ENCODE measurements at places on chromosomes 2 and 18.

DNA sequence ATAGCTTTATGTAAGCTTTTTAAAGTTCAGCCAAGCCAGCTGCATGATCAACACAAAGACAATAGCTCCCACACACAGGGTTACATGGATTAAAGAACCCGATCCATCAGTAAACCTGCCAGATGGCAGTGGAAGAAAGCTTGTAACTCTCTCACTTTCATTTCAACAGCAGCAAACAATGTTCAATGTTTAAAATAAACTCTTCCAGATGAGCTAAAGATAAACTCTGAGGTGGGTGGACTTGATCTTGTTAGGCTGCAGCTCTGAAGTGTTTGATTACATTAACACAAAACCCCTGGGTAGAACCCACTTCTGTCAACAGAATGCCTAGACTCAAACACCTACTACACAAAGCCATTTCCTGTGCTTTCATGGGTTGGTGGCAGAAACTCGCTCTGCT lies 13.9 kb downstream of the RDH14 start:
- DNase-seq, result no peak

DNA sequence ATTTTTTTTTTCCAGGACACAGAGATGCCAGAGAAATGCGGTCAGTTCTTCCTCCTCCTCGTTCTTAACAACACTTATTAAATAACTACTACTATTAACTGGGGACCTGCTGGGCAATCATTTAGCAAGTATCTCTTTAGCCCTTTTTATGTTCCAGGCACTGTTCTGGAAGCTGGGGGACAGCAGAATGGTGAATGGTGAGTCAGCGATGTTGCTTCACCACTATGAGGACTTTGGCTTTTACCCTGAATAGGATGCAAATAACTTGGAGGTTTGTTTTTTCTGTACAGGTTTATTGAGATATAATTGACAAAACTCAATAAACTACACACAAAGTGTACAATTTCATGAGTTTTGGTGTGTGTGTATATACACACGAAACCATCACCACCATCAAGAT lies 179.9 kb upstream of the MSH6 start:
- no peak for DNase-seq

DNA sequence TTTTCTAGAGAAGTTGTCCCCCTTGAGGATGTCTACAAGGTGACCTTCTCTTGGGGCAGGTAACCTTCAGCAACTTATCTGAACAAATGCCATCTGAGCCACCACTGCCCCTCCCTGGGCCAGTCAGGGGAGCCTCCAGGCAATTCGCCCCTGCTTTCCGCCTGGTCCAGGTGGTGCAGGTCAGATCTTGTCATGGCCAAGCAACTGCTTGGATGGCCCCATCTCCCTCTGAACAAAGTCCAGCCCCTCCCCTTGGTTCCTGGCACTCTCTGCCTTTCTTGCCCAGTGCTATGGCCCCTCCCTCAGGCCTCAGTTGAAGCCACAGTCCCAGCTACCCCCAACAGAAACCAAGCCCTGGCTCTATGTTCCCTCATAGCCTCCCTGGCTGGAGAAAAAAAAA lies 138.7 kb downstream of the ALPK2 start:
- no peak for DNase-seq

GRCh38 chr2:64457524-64457923 lies 3.6 kb downstream of the LGALSL start:
- no peak for DNase-seq

DNA sequence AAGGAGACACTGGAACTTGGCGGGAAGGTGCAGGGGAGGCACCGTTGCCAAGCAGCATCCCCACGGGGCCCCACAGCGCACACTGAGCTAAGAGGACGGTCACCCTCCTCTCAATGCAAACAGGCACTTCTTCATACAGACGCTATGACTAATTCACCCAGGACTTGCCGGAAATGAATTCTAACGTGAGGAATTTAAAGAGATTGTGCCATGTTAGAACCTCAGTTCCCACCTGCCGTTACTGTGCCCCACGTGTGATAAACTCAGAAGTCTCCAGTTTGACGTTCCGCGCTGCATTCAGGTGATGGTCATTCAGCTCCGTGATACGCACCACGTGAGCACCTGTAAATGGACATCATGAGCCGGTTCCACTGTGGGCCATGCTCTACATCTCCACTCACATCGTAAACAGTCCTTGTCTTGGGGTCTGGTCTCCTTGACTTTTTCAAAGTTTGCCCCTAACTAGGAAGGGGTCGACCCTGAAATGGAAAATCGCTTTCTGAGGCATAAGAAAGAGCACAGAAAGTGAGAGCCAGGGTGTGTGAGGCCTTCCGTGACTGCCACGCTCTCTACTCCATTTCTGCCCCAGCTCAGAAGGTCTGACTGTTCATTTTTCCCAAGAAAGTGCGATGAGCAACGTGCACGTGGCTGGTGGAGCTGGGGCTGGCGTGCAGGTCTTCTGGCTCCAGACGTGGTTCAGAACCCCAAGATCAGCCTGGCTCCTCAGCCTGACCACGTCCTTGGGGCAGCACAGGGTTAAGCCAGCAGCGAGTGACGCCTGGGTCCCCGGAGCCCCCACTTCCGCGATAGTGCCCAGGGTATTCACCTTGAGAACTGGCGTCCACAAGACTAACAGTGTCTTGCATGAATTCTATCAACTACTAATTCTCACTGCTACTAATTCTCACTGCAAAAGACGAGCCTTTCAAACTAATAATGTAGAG lies 35.1 kb downstream of the TMEM18 start:
- no peak for DNase-seq

DNA sequence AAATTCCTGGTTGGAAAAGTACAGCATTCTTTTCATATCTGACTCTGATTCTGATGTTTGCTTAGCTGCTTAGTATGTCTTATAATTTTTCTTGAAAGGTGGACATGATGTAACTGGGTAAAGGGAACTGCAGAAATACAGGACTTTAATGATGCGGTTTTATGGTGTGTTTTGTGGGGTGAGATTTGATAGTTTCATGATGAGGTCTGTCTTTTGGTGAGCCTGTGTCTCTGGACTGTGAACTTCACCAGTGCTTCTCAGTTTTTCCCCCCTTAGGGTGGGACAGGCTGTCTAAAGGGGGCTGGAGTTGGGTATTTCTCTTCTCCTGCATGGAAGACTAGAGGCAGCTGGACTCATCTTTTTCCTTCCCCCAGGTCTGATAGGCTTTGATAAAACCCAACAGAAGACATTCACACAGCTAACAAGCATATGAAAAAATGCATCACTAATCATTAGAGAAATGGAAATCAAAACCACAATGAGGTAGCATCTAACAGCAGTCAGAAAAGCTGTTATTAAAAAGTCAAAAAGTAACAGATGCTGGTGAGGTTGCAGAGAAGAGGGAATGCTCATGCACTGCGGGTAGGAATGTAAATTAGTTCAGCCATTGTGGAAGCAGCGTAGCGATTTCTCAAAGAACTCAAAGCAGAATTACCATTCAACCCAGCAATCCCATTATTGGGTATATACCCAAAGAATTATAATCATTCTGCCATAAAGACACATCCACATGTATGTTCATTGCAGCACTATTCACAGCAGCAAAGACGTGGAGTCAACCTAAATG lies 77.6 kb downstream of the EPC2 start:
- DNase-seq, result no peak

DNA sequence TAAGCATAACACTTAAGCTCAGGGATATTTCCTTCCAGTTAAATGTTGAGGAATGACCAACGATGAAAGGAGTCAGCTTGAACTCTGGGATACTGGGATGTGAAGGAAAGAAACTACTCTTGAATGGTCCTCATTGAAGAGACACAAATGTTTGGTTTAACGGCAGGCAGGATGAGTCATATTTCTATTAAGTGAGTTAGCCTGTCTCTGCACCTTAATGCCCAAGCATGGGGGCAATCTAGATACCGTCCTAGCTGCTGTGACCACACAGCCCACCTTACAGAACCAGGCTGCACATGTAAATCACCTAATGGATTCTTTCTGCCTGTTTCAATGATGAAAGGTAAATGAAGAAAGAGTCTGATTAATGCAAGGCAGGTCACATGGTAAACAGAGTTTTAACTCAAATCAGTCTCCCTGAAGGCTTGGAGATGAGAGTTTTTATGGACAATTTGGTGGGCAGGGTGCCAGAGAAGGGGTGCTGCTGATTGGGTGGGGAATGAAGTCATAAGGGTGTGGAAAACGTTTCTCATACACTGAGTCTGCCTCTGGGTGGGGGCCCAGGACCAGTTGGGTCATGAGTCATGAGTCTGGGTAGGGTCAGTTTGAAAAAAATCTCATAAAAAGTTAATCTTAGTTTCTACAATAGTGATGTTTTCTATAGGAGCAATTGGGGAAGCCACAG lies 144.6 kb upstream of the MMADHC start:
- no peak for DNase-seq

DNA sequence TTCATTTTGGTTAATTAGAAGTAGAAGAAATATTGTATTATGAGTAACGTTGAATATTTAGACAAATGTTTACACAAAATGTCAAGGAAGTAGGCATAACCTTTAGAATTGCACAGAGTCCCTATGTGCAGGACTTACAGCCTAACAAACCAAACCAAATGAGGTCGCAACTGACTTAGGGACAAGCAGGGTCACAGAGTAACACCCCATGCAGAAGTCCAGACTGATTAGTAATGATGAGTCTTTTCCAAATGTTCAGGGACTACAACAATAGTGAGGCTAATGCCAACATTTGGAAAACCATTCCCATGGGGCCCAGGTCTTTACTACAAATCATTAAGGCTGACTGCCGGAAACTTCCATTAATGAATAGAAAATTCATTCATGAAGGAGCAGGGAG lies 452.5 kb upstream of the CHAC2 start:
- DNase-seq, result no peak

DNA sequence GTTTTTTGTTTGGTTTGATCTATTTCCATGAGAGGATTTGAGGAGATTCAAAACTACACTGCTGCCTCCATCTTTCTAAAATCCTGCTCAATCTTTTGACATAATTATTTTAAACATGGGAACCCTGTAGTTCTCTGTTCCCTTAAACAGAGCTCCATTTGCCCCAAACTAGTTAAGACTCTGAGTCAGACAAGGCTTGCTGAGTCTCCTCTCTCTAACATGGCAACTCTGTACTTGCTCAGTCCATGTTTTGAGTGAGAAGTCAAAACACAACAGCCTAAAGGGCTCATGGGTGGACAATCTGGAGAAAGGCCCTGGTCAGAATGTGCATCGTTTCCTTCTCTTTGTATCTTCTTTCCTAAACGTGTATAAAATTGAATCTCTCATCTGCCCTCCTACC lies 7.1 kb upstream of the STAMBP start:
- DNase-seq, result no peak

- no peak for DNase-seq
These were observed 112.7 kb upstream of the SPATS2L start for GRCh38 chr2:200193791-200194190.

- DNase-seq, result no peak
These were observed 210.1 kb downstream of the ZNF521 start for GRCh38 chr18:25141886-25142285.

- DNase-seq, result no peak
These were observed 121.8 kb upstream of the TMEM200C start for GRCh38 chr18:6017171-6017570.

GRCh38 chr18:53509886-53510285 lies 714.6 kb downstream of the MBD2 start:
- no peak for DNase-seq

DNA sequence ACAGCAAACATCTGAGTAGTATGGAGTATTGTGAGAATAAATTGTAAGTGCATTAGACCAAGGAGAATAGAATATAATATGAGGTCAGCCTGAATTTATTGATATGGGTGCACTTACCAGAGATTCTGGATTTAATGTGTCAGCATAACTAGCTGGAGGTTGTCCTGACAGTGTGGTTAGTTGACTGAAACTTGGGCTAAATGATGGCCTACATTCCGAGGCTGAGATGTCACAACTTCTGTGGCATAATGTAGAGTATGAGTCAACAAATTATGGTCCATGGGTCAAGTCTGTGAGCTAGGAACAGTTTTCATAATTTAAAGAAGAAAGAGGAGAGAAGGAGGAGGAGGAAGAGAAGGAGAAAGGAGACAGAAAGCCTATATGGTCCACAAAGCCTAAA lies 127.6 kb downstream of the QPCT start:
- DNase-seq, result no peak

- DNase-seq, result peak; percentile 2
These were observed 54.5 kb downstream of the HS1BP3 start for GRCh38 chr2:20596193-20596972.

DNA sequence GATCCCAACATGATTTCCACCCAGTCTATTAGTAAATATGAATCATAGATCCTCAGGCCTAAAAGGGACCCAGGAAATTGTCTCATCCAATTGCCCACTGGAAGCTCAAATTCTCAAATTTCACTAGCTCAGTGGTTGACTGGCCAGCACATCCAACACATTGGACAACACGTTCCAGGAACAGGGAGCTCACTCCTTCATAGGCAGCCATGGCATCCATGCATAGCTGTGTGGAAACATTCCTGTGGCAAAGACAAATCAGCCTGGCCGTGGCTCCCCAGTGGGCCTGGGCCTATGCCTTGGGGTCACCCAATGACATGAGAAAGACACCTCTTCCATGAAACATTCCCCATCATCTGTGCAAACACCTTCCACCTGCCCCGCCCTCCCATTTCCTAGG lies 261.1 kb downstream of the ANAPC1 start:
- DNase-seq, result no peak

GRCh38 chr18:42047721-42048120 lies 92.7 kb downstream of the PIK3C3 start:
- DNase-seq, result no peak

DNA sequence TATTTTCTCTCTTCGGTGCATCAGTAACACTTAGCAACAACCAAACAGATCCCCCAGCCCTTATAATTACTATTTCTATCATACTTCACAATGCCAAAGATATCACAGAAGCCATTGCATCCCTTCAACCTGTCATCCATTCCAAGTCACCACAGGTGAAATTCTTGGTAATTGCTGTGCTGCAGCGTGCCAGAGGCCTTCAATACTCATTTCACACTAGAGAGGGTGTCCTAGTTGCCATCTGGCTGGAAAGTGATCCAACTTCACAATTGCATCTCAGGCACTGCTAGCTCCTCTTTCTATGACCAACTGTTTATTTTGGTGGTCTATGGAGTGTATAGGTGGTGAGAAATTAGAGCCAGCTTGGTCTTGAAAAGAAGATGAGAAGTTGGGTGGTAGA lies 131.2 kb downstream of the NUP35 start:
- no peak for DNase-seq

GRCh38 chr2:169107645-169108044 lies 38.3 kb downstream of the DHRS9 start:
- peak; percentile 28 for DNase-seq

All from activated T-cell treated with anti-CD3 and anti-CD28 coated beads, Interleukin-2, amount 50 U/mL, for 1 hour (primary cell).